ENCODE measurements at places on chromosomes 6 and 20.

DNA sequence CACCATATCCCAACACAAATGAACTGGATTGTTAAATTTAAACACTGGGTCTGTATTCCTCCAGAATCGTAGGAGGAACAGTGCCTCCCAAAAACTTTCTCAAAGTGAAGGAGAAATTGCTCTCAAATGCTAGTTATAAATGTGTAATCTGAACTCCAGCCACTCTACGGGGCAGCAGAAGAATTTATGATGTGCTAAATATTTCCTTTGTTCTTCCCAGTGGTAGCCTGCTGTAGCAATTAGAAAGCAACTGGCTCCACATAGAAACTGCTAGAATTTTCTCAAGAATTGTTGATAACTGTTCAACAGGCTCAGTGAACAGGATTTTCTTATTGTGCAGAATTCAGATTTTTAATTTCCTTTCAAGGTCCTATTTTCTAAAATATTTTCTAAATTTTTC, 49.8 kb upstream of the EYA4 start:
- no peak for DNase-seq

- DNase-seq: no peak
Observed at GRCh38 chr6:3405182-3405518, 51.7 kb downstream of the SLC22A23 start.

GRCh38 chr6:135179372-135179771, 1.7 kb upstream of the MYB start:
- DNase-seq: no peak

DNA sequence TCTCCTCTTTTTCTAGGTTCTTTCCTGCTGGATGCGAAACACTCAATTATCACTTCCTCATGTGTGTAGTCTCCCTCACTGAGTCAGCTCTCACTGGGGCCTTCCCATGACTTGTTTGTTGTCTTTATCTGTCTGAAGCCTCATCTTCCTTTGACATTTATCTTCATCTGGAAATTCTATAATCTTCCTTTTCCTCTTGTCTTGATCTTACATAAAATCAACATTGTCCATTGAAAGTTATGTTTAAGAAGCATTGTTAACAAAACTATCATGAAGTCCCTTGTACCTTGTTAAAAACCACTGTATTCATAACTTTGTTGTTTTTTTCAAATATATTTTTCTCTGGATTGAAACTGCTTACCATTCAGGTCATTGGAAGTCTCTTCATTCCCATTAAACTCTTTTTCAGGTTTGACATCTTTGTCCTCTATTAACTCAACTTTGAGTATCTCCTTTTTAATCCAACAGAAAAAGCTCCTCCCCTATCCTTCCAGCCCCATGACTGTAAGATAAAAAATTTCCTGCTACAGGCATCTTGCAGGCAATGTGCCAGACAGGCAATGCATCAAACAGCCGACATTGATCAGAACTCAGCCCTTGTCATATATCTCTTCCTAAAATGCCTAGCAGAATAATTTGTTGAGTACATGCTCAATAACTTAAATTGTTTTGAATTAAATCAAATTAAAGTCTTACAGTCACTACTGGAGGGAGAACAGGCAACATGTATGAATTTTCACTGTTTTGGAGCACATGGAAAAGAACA, 34.8 kb downstream of the MYLIP start:
- DNase-seq: no peak

DNA sequence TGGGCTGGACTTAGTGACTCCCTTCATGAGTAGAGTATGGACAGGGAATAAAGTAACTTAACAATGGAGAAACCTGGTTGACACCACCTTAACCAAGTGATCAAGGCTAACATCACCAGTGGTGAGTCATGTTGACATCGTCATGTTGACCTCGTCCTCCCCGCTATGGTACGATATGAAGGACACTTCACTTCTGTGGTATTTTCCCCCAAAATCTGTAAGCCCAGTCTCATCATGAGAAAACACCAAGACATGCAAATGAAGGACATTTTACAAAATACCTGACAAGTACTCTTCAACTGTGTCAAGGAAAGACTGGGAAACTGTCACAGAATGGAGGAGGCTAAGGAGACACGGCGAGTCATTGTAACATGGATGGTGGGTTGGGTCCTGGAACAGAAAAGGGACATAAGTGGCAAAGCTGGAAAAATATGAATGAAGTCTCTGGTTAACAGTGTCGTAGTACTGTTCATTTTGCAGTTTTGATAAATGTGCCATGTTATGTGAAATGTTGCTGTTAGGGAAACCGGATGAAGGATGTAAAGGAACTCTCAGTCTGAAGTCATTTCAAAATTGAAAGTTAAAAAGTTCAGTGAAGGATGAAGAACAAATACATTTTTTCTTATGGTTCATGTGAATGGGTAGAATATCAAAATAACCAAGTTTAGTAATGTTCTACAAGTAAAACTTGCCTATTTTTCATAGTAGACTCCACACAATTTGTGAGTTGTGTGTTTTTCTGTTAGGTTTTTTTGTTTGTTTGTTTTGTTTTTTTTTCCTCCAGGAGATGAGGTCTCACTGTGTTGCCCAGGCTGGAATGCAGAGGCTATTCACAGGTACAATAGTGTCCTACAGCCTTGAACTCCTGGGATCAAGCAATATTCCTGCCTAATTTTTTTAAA, 247.5 kb downstream of the TMEM242 start:
- no peak for DNase-seq

- DNase-seq: no peak
Observed at GRCh38 chr6:84769306-84769705, 4.9 kb upstream of the TBX18 start.

- no peak for DNase-seq
Observed at GRCh38 chr20:3932681-3933080, 43.5 kb downstream of the PANK2 start.

DNA sequence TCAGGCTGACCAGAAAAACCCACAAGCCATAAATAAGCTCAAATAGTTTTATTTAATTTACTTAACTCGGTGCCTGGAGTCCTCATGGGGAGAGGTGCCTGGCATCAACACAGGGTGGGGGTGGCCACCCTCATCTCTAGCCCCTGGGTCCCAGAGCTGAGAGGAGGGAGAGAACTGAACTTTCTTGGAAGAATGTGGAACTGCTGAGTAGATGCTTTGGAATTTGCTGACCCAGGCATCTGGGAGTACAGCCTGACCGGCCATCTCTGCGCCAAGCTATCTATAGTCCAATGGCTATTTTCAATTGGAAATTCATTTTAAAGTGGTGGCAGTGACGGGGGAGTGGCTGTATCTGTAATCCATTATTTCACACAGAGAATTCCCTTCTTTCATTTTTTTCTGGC, 104.8 kb downstream of the CDH26 start:
- no peak for DNase-seq

DNA sequence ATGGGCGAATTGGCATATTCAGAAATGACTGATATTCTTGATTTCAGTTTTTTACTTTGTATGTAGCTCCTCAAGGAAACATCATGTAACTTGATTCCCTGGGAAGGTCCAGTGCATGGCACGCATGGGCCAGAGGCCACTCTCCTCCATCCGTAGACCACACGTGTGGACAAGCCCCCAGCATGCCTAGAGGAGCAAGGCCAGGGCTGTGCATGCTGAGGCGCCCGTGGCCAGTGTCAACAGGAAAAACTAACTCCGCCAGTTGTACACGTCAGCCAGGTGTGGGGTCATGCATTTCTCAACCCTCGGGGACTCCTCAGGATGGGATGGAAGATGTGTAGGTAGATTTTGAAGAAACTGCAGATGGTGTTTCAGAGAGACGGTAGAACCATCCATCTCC, 37.8 kb upstream of the CD93 start:
- DNase-seq: no peak

DNA sequence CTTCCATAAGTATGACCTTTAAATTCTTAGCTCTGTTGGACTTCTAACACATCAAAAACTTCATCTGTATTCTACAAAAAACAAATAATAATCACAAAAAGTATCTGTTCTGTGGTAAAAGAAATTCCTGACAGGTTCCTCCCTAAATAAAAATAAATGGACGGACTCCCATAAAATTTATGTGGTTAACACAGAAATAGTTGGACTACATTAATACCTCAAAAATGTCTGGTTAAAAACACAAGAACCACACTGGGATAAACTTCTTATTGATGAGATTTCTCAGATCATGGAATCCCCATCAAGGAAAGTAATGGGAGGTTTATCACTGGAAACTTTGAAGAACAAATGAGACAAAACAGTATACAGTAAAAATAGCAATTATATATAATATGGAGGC, 172.4 kb downstream of the MOXD1 start:
- DNase-seq: no peak

GRCh38 chr20:58215116-58215515, 13.3 kb downstream of the ANKRD60 start:
- DNase-seq: no peak

DNA sequence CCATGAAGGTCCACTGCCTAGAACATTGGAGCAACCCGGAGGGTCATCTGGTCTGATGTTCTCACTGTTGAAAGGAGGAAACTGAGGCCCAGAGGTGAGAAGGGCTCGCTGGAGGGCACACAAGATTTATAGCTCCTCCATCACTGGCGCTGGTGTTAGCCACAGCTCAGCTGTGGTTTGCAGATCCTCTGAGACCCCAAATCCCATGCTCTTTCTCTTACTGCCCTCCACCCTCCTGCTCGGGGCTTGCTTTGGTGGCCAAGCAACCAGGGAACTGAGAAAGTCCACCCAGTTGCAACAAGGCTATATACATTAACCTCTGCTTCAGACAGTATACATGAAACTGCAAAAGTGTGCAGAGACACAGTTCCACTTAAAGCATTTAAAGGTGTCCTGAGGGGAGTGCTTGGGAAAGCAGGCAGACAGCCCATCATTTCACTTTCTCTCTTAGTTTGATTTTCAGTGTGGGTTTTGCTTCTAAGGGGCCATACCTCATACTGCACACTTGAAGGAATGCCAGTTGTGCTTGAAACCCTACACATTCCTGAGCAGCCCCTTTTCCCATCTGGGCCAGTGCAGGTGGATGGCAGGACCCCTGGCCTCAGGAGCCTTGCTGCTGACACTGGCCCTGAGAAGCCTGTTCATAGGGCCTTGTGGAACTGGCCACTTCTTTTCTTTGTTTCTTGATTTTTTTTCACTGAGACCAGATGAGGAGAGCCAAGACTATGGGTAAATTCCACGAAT, 347.6 kb downstream of the CDC5L start:
- DNase-seq: no peak

- no peak for DNase-seq
Observed at GRCh38 chr6:136991646-136992045, 53.1 kb downstream of the IL20RA start.

DNA sequence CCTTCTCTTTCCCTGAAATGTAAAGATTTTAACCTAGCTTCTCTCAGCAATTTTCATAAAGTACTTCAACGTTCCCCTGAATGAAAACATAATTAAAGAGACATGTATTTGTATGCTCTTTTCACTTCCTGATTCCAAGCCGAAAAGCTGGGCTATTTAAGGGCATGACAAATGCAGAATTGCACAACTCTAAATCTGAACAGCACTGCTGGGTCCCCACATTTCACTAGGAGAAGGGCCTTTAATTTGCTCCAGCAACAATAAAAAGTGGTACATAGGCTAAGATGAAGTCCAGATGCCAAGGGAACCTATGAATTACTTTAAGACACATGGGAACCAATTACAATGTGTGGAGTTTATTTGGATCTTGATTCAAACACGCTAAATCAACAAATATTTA, 42.0 kb downstream of the IRAK1BP1 start:
- no peak for DNase-seq

DNA sequence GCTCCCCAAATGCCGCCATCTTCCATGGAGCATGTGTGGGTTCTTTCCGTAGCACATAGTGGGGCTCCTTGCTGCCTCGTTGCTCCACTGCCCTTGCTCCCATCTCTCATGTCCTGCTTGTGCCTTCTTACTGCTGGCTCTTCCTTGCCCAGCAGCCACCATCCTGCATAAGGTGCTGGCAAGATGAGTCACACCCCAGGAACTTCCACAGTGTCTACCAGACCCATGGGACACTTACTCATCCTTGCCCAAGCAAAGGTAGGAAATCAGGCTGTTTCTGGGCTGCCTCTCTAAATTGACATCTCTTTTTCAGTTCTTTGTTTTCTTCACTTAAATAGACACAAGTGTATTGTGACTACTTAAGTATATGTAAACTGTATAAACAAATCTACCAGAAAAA, 39.4 kb upstream of the RGS17 start:
- no peak for DNase-seq

DNA sequence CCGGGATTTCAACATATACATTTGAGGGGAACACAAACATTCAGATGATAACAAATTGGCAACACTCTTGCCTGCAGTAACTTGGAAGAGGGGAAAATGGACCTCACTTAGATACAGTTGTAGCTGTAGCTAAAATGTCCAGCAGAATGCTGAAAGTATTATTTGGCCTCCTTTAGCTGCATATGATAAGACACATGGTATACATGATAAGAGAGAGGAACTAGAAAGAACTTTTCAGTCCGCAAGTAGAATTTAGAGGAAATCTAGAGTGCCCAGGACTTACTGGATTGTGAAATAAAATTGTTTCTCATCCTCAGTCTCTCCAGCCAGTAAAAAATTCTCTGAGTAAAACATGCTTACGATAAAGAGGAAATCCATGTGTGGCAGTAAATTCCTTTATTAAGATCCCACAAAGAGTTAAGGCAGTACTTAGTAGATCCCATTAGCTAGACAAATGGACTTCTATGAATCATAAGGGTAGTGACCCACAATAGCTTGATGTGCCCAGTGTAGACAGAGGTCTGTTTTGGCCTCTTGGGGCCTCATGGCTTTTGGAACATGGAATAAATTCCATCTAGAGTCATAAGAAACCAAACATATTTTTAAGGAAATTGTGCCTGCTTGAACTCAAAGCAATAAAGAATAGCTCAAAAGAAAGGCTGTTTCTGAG, 87.9 kb upstream of the RBM24 start:
- DNase-seq: no peak

GRCh38 chr6:89023591-89024441, 56.7 kb upstream of the PNRC1 start:
- DNase-seq: no peak

GRCh38 chr6:87682310-87682709, 19.7 kb downstream of the AKIRIN2 start:
- no peak for DNase-seq

DNA sequence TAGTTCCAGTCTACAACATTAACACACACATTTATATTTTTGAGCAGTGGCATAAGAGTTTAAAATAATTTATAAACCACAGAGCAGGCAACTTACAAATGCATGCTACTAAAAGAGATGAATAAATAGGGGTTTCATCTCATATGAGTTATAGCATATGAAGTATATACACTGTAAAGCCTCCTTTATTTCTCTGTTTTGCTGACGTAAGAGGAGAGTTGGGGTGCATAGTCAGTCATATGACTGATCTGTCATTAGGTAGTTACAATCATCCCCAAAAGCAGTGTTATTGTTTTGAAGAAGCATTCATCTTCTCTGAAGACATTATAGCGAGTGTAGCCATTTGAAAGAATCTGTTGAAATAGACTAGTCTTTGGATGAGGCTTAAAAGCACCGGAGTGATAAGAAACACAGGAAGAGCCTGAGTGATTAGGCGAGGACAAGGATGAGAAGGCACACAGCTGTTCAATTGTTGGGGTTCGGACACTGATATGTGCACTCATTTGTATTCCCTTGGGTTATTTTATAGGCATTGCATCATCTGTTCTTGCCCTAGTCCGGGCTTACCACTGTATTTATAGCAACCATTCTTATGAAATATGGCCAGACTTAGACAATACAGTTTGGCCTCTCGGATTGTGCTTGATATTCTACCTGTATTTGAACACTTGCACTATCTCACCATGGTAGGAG, 325.7 kb downstream of the SAMD5 start:
- DNase-seq: no peak

GRCh38 chr6:155256122-155256795, 7.6 kb upstream of the CLDN20 start:
- no peak for DNase-seq
